ENCODE measurements at places on chromosomes 13 and 19.

- no peak for DNase-seq
Observed at GRCh38 chr13:74036373-74036772, 97.8 kb downstream of the KLF12 start.

- no peak for DNase-seq
Observed at GRCh38 chr13:93344048-93344705, 117.6 kb downstream of the GPC6 start.

- no peak for DNase-seq
Observed at GRCh38 chr13:34035676-34036325, 217.9 kb downstream of the RFC3 start.

- no peak for DNase-seq
Observed at GRCh38 chr13:105329359-105329758, 1206.1 kb downstream of the EFNB2 start.

GRCh38 chr13:109870274-109870673 is 83.9 kb upstream of the IRS2 start:
- no peak for DNase-seq

- no peak for DNase-seq
Observed at GRCh38 chr13:28558567-28558966, 63.6 kb upstream of the FLT1 start.

GRCh38 chr13:113876346-113877148 is 12.7 kb upstream of the GAS6 start:
- DNase-seq: no peak

DNA sequence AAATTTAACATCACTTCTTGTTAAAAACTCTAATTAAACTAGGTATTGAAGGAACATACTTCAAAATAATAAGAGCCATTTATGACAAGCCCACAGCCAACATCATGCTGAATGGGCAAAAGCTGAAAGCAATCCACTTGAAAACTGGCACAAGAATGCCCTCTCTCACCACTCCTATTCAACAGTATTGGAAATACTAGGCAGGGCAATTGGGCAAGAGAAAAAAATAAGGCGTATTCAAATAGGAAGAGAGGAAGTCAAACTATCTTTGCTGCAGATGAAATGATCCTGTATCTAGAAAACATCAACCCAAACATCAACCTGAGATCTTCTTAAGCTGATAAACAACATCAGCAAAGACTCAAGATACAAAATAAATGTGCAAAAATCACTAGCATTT is 15.6 kb upstream of the LILRB1 start:
- no peak for DNase-seq

DNA sequence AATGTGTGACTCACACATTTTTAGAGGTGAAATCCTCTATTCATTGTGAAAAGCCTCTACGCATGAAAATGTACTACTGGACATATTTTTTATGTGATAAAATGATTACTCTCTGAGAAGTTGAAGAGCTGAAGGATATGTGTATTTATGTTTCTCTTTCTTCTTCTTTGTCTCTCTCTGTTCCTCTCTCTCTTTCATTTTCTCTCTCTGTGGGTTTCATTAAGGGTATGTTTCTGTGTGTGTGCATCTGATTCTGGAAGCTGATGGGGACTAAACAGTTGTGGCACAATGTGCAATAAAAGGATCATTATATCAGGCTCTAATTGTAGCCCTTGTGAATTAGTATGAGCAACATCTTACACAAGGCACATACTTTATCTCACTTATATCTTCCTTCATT is 867.7 kb downstream of the PCDH9 start:
- no peak for DNase-seq

- DNase-seq: no peak
Observed at GRCh38 chr13:33462109-33462508, 176.6 kb upstream of the STARD13 start.

DNA sequence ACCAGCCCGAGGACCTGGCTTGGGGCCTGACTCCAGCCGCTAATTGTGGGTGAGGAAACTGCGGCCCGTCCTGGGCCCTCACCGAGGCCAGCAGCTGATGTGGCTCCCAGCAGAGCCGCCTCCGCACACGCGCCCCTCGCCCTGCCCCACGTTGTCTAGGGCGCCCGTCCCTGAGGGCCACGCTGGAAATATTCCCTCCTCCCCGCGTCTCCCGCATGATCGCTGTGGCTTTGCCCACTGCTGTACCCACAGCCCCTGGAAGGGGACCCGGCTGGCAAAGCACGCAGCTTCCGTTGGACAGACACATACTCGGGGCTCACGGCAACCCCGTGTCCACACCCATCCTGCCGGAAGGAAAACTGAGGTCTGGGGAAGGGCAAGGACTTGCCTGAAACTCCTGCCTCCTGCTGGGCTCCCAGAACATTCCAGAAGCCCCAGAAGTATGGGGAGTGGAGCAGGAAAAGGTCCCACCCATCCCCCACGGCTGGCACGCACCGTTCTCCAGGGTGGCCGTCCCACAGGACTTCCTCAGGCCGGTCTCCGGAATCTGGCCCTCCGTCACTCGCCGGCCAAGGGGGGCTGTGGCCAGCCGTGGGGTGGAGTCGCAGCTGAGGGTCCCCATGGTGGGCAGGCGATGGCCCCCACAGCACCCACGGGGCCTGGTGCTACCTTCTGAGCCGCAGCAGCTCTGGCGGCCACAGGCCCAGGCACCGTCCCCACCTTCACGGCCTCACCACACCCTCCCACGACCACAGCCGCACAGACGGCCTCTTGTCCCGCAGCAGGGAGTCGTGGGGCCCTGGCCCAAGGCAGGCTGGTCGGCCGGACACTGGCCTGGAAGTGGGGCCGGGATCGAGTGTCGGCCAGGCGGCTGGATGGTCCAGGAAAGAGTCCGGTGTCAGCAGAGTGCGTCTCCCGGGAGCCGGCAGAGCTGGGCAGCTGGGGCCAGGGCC is 13.6 kb upstream of the SHC2 start:
- DNase-seq: no peak

DNA sequence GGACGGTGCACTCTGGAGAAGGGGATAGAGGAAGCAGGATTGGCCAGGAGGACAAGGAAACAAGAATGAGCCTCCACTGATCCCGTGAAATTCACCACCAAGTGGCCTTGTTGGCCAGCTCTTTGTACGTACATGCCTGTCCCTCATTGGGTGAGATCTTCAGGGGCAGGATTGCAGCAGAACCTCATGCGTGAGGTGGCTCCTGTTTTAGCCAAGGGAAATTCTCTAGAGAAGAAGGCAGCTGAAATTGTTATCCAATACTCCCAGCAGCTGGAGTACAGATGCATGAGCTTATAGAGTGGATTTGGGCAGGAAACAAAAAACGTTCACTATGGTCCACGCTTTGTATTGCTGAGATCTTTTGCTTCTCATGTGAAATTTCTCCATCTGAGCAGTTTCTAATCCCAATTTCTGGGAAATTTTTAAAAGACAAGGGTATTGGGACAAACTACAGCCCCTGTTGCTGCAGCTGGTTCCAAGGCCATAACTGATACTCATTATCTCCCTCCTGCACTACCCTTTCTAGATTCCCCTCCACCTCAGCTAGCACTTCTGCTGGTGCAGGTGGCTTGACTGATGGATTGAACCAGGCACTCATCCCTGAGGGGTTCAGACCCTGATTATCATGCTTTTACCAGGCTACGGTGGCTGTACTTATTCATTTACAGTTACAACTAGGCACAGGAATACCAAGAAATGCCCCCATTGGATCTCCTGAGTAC is 3.9 kb upstream of the RNF6 start:
- no peak for DNase-seq

DNA sequence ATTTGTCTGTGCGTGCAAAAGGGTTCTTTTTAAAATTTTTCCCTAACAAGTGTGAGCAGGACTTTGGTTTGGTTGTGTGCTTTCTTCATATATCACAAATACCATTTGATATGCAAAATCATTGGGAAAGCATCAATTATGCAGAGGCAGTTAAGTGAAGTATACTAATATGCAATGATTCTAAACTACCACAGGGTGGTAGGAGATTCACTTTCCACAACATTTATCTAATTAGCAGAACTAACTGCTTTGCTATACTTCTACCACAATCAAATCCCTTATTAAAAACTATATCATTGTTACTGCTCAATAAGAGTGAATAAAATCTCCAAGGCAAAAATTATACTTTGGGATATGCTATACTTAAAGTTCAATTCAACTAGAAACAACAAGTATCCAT is 2738.9 kb upstream of the PCDH20 start:
- DNase-seq: no peak

- DNase-seq: no peak
Observed at GRCh38 chr19:8610936-8611300, 403 bp upstream of the ADAMTS10 start.

- no peak for DNase-seq
Observed at GRCh38 chr19:2973229-2973628, 4.1 kb upstream of the TLE6 start.

DNA sequence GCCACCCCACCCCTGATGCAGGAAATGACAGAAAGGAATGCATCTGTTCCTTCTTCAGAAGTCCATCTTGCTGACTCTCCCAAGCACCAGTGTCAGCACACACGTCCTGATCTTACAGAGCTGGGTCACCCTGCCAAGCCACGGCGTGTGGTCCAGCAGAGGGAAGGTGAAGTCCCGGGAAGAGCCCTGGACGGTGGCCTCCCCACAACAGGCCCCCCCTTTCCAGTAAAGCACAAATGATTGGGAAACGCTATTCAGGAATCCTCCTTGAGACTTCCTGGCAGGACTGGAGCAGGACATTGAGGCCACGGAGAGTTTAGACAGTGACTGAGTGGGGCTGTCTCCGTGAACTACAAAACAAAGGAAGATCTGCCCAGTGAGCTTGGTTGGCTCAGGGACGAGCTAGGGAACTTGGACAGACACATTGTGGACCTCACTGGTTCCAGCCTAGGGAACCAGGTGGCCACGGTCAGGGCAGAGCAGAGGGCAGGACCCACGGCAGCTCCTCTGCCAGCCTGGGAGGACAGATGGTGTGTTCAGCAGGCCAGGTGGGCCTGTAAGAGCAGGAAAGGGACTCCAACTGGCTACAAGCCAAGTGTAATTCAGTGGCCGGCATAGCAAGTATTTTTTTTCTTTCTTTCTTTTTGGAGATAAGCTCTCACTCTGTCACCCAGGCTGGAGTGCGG is 41.7 kb downstream of the ELL start:
- no peak for DNase-seq

DNA sequence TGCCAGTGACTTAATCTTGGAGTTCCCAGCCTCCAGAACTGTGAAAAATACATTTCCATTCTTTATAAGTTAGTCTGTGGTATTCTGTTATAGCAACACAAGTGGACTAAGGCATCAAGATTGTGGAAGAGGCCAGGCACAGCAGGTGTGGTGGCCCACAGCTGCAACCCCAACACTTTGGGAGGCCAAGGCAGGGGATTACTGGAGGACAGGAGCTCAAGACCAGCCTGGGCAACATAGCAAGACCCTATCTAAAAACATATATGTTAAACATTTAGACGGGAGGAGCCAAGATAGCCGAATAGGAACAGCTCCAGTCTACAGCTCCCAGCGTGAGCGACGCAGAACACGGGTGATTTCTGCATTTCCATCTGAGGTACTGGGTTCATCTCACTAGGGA is 310.4 kb downstream of the FOXO1 start:
- no peak for DNase-seq

DNA sequence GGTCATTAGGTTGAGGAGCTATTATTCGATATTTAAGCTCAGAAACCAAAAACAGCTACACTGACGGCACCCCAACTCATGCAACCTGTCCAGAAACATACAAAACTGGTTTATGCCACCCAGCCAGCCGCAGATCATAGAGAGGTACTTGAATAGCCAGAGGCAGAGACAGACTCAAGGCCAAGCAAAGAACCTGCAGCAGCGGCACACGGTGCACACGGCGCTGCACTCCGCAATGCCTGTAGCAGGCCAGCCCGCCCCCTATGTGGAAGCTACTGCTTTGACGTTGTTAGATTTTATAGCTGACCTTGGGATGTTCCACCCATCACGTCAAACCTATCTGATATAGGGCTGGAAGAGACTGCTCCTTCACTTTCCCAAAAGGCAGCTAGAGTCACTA is 11.9 kb upstream of the DHRS12 start:
- no peak for DNase-seq

DNA sequence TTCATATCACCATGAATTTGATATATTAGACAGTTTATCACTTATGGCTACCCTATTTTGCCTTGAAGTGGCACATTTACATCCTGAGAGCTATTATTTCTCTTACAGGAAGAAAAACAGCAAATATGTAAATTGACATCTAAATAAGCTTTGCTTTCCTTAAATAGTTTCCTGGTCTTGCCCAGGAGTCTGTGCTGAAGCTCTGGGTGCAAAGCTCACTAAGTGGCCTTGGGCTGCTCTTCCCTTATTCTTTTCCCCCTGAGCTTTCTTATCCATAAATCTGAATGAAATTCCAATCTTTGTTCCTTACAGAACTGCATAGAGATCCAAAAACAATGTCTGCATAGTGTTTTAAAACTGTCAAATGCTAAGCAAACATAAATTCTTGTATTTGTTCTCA is 56.3 kb downstream of the TNFSF13B start:
- DNase-seq: no peak

- no peak for DNase-seq
Observed at GRCh38 chr19:53707278-53707677, 75.5 kb downstream of the DPRX start.

DNA sequence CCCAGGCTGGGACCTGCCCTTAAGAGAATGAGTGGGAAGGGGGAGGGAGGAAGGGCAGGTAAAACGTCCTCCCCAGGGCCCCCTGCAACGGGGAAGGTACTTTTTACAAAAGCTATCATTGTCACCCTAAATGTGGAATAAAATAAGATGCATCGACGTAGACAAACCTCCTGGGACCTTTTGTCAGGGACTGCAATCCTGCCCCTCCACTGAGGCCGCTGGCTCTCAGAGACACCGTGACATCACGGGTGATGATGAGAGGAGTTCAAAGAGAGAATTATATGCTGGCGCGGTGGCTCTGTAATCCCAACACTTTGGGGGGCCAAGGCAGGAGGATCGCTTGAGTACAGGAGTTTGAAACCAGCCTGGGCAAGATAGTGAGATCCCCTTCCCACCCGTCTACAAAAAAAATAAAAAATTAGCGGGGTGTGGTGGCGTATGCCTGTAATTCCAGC is 1.8 kb upstream of the MYBPC2 start:
- DNase-seq: no peak

DNA sequence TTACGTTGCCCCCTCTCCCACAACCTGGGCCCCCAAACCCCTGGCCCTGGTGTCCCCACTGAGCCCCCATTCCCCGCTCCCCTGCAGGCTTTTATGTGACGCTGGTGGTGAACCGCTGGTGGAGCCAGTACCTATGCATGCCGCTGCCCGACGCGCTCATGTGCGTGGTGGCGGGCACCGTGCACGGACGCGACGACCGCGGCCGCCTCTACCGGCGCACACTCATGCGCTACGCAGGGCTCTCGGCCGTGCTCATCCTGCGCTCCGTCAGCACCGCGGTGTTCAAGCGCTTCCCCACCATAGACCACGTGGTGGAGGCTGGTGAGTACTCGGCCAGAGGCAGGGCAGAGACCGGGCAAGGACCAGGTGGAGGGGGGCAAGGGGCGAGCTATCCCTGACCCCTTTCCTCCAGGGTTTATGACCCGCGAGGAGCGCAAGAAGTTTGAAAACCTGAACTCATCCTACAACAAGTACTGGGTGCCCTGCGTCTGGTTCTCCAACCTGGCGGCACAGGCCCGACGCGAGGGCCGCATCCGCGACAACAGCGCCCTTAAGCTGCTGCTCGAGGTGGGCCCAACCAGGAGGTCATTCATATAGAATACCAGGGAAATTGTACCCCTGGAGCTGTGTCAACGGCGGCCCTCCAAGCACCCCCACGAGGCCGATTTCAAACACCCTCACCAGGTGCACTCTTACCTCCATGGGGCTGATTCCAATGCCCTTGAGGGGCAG is 3.0 kb downstream of the BEST2 start:
- DNase-seq: no peak

GRCh38 chr13:74966814-74967424 is 515.0 kb downstream of the TBC1D4 start:
- no peak for DNase-seq
